CD8-positive, alpha-beta T cell (primary cell): ENCODE measurements at places on chromosomes 1 and 21.

GRCh38 chr1:109091839-109092193, 1.3 kb downstream of the TMEM167B start:
- DNase-seq = peak; percentile 32

DNA sequence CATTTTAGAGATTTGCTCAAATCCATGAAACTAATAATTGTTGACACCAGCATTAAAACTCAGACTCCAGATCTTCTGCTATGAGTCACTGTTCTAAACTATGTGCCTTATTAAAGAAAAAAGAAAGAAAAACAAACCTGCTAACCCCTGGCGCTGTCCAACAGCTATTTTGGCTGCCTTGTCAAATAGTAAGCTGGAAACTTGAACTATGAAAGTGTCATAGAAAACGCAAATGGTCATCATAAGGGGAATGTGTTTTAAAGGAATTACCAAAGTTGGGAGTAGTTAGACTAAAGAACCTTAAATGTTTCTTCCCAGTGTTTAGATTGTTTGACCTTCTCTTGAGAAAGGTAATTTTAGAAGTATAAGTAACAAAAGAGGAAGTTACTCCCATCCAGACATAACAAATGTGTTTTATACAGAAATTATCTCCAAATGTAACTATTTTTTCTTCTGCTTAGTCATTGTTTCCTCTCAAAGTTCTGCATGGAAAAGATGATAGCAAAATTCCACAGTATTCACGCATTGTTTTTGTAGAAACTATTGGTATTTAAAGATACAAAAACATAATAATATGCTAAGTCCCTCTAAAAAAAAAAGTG, 272.4 kb downstream of the TPR start:
- DNase-seq = no peak

GRCh38 chr1:167737169-167737568, 15.4 kb downstream of the MPZL1 start:
- DNase-seq = no peak

GRCh38 chr1:150543500-150544143, 5.6 kb upstream of the ADAMTSL4 start:
- no peak for DNase-seq

GRCh38 chr21:41369920-41370839, 8.4 kb downstream of the MX2 start:
- DNase-seq = peak; percentile 53

DNA sequence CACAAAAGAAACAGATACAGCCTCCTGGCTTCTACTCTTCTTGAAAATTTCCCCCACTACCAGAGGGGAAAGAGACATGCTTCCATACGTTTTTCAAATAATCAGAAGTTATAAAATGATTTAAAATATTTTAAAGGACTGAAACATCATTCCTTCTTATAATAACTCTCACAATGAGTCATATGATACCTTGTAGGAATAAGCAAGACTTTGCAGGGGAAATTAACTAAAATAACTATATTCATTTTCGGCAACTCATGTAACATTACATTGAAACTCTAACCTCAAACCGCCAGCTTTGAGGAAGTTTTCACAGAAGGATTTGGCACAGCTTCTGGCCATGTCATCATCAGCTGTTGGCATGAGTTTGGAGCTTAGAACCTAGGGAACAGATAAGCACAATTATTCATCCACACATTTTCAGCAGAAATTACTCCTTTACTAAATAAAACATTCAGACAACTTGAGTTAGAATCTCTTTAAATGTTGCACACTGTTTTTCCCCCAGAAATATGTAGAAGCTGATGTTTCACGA, 85.9 kb downstream of the USP24 start:
- DNase-seq = no peak

DNA sequence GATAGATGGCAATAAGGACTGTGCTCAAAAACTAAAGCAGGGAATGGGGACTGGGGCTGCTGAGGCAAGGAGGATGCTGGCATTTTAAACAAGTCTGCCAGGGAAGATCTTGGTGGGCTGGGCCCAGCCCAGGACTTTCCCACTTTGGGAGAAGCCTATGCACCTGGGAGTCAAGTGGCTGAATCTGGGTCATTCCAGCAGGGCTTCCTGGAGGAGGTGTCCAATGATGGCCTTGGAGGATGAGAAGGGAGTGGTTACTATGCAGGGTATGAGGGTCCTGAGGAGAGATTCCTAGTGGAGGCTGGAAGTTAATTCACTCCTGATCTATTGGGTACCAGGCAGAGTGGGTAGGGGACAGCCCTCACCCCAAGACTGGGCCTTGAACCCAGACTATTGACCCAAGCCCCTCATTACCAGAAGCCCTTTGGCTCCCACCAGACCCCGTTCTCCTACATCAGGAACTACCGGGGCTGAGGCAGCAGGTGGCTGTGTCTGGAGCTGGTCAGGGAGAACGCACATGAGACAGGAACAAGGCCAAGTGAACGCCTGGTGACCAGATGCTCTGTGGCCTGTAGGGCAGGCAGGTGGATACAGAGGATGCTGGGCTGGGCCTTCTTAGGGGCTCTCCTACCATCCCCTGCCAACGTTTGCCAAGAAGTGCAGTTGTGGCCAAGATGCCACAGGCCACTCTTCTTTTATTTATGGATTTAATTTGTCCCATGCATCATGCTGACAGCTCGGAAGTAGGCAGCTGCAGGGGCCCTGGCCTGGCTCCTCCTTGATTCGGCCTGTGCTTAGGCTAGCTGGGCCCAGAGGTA, 18.3 kb upstream of the LRP8 start:
- DNase-seq = peak; percentile 0

GRCh38 chr21:44603109-44603875, 2.9 kb downstream of the KRTAP10-7 start:
- DNase-seq = no peak

- no peak for DNase-seq
Measured at GRCh38 chr1:168499688-168500049, 44.1 kb downstream of the XCL2 start.

DNA sequence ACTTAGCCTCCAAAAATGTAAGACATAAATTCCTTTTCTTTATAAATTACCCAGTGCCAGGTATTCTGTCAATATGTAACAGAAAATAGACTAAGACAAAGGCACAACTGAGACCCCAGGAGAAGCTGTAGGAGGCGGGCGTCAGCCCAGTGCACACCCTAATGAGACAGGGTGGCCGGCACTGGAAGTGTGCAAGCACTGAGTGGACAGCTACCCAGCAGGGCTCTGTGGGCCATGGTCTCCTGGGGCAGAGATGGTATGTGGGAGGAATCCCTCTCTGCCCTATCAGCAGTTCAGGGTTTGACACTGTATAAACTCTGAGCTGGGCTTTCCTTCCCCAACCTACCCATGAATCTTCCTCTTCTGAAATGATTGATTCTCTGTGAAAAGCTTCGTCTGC, 139.5 kb downstream of the GLIS1 start:
- DNase-seq = no peak

DNA sequence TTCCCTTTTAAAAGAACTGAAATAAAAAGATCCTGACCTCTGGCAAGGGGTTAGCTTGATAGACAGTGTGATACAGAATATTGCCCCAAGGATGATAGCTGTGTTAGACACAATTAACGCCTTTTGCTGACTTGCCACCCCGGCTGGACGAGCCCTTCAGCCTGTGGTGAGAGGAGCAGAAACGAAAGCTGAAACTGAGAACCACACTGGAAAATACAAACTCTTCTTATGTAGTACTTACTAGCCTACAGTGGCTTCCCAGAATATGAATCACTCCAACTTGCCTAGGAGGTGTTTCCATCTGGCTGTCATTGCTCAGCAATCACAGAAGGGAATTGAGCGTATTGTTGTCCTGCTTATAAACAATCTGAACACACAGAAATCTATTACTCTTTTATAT, 22.9 kb downstream of the SAMSN1 start:
- no peak for DNase-seq

DNA sequence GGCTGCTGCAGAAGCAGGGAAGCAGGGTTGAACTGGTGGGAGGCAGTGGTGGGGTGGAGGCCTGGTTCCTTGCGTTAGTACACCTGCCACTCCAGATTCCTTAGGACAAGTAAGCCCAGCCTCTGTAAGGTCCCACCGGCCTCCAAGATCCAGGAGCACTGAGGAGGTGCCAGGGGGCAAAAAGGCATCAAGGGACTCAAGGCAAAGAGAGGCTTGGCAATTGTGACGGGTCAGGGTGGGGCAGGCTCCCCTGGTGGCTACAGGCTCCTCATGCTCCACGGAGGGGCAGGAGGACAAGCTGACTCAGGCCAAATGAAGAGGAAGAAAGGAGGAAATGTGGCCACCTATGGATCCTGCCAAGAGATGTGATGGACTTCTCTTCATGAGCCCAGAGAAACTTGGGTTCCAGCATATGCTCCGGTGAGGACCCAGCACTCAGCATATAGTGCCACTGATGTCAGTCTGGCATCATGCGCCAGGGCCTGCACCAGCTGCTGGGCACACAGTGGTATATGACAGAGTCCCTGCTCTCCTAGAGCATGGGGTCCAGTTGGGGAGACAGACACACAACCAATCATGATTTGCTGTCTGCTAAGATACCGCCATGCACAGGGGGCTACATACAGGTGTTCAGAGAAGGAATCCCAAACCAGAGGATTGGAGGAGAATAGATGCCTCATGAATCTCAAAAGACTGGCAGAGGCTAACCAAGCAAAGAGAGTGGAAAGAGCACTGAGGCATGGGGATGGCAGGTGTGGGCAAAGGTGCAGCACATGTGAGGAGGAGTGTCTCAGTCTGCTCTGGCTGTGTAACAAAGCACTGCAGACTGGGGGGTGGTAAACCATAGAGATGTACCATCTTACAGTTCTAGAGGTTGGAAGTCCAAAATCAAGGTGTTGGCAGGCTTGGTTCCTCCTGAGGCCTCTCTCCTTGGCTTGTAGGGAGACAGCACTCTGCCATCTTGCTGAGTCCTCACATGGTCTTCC, 249.7 kb downstream of the RHOU start:
- no peak for DNase-seq
